Stomach (tissue), 19 donors: ENCODE measurements at places on chromosomes 7 and 10. TPM values are rescaled to one million over a fixed set of nuclear protein-coding genes. Genes with fewer than 3 reads are reported as not detected.

ACHE gene
- not detected for total RNA-seq

MYH16 gene
- total RNA-seq = 0.37 TPM

DNA sequence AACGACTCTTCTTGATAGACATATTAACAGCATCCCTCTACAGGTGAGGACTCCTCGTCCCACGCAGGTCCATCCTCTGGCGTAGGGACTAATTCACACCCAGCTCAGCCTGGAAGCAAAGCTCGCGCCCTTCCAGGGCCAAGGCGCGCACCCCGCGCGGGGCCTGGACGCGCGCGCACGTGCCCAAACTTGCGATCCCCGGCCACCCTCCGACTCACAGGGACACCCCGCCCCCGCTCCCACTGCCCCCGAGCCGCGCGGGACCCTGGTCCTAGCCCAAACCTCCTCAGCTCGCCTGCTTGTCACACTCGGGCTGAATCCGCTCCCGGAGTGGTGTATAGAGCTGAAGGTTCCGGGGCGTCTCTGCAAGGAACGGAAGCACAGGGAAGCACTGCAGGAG, 76.9 kb downstream of the ZNF248 start:
- no peaks in the 10 kb centered on the region for H3K4me1 ChIP-seq
- H3K36me3 ChIP-seq = no peaks in the 10 kb centered on the region
- no peaks in the 10 kb centered on the region for H3K27me3 ChIP-seq
- no peak overlapping the region for H3K4me3 ChIP-seq
- H3K27ac ChIP-seq = no peak overlapping the region

DNA sequence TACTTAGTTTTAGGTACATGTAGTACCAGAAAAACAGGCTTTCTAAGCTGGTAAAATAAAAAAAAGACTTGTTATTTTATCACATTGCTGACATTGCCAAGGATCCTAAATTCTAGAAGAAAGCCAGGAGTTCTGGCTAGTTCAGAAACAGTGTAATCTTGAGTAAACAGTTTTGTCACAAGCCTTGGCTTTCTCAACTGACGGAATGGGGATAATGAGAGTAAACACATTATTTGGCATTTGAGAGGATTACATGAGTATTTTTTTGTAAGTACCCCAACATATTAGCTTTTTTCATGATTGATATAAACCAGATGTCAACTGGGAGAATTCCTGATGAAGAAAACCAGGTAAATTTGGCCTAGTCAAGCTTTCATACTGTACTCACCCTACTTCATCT, 269.8 kb downstream of the SORCS1 start:
- DNase-seq = peak; percentile 18
- H3K27me3 ChIP-seq = no peaks in the 10 kb centered on the region
- H3K4me3 ChIP-seq = no peak overlapping the region
- no peak overlapping the region for H3K27ac ChIP-seq

DNA sequence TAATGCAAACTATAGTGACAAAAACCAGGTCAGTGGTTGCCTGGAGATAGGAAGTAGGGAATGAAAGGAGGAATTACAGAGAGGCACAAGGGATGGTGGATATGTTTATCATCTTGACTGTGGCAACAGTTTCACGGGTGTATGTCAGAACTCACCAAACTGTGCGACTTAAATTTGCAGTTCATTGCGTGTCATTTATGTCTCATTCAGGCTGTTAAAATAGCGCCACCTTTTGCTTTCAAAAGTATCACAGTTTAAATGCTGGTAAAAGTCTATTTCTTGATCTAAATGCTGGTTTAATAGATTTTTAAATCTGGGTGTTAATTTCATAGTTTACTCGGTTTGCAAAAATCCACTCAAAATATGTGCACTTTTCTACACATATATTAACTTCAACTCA, 51.0 kb downstream of the PTTG1IP2 start:
- H3K27ac ChIP-seq = no peak overlapping the region
- no peaks in the 10 kb centered on the region for H3K4me1 ChIP-seq
- no peaks in the 10 kb centered on the region for H3K27me3 ChIP-seq
- DNase-seq = peak; percentile 12
- no peaks in the 10 kb centered on the region for H3K36me3 ChIP-seq
- H3K4me3 ChIP-seq = no peak overlapping the region

GRCh38 chr10:63414481-63415260, 51.1 kb downstream of the JMJD1C start:
- H3K27ac ChIP-seq = no peak overlapping the region
- H3K36me3 ChIP-seq = no peaks in the 10 kb centered on the region
- no peak overlapping the region for H3K4me3 ChIP-seq

- no peaks in the 10 kb centered on the region for H3K36me3 ChIP-seq
- DNase-seq = no peak
- H3K27ac ChIP-seq = peak overlapping the region; percentile 68
- H3K4me1 ChIP-seq = no peaks in the 10 kb centered on the region
Observed at GRCh38 chr10:89591111-89591795, 53.8 kb downstream of the PANK1 start.

DNA sequence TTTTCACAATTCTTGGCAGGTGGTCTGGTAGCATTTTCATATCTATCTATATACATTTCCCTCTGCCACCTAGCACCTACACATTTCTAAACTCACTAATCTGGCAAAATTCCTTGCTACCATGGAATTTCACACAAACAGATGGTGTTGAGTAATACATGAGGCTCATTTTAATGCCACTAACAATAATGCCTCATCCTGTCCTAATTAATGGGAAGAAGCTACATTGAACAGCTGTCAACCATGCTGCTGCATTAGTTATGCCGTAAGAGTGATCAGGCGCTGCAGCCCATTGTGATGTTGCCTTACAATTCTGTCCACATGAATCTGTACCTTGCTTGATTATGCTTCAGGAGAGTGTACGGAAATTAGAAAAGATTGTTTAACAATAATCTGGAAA, 23.2 kb downstream of the COL1A2 start:
- no peak for DNase-seq
- peaks cover 70% of the 10 kb centered on the region for H3K36me3 ChIP-seq
- no peaks in the 10 kb centered on the region for H3K27me3 ChIP-seq
- peak overlapping the region; percentile 32 for H3K27ac ChIP-seq
- no peak overlapping the region for H3K4me3 ChIP-seq

DNA sequence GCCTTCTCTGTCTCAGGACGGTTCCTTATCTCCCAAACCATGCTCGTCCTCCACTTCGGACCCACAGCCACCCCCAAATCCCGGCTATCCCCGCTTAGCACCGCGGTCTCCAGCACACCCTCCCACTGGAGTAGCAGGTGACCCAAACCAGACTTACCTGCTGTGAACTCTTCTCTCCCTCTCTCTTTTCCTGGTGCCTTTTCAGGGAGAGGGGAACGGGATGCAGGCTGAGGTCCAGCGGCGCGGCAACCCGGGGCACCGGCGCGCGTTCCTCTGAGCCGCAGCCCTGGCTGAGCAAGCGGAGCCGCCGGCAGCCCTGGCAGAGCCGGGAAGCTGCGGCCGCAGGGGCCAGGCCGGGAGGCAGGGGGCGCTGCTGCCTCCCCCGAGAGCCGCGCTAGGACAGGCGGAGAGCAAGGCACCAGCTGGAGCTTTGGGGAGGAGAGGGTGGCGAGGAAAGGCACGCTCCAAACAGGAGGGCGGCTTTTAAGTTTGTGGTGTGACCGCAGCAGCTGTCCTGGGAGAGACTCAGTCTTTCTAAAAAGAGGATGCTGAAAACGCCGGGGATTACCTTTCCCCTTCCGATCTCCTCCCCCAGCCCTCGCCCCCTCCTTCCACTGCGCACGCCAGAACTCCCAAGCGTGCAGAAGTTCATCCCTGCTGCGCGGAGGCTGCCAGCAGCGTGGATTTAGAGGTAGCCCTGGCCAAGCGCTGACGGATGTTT, at the start of gene SEMA3D:
Gene SEMA3D, minus strand, starts transcription at position 536 of the 721 bp plus-strand sequence. CDS start 65,165 bp downstream, outside the sequence.
- H3K27me3 ChIP-seq = peaks cover 26% of the 10 kb centered on the region
- H3K36me3 ChIP-seq = no peaks in the 10 kb centered on the region
- H3K27ac ChIP-seq = peak within 1 kb of the TSS; percentile 72
- peak within 1 kb of the TSS; percentile 68 for H3K4me3 ChIP-seq

DNA sequence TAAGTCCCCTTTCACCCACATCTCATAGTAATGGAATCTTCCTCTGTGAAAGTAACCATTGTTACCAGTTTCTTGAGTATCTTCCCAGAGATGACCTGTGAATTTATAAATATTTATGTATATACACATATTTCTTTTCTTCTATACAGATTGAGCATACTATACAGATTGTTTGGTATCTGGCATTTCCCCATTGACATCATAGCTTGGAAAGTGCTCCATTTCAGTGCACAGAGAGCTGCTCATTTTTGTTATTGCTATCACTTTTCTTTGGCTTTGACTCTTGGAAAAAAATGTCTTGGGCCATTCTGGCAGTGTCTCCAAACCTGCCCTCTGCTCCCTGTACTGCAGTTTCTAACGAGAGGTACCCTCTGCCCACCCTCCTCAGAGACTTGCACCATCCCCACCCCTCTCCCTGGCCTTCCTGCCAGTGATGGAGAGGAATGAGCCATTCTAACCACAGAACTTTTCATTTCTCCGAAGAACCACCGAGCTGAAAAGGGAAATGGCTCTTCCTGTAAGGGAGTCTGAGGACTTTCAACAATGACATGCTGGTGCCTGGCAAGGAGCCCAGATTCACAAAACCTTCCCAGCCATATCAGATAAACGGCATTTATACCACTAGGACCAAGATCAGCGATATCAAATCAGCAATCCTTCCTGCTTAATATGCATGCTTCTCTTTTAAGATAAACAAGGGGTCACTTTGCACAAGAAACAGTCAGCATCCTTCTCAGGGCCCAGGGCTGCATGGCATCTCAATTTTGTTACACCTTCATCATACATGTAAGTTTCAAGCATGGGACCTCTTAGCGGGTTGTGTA, 19.7 kb upstream of the CCSER2 start:
- peaks cover 7% of the 10 kb centered on the region for H3K4me1 ChIP-seq
- H3K4me3 ChIP-seq = no peak overlapping the region
- no peak overlapping the region for H3K27ac ChIP-seq
- DNase-seq = peak; percentile 49
- H3K27me3 ChIP-seq = no peaks in the 10 kb centered on the region

- no peaks in the 10 kb centered on the region for H3K4me1 ChIP-seq
- no peak overlapping the region for H3K4me3 ChIP-seq
- H3K27ac ChIP-seq = no peak overlapping the region
- no peak for DNase-seq
Observed at GRCh38 chr10:132438091-132439024, 41.4 kb downstream of the PWWP2B start.
